A549 treated with CORT108297 at 1 μM for 4 hours (cell line): ENCODE measurements at places on chromosomes 7 and 10. TPM values are rescaled to one million over a fixed set of nuclear protein-coding genes. Genes with fewer than 3 reads are reported as not detected.

The EPO gene
- not detected in 5 replicates for total RNA-seq

The GBF1 gene
- 22.7 to 27.3 TPM (median 26.3 TPM) in 5 replicates for total RNA-seq

The ANKRD1 gene
- 6.5 to 14.5 TPM (median 9.4 TPM) in 5 replicates for total RNA-seq

The OR2A7 gene
- not detected in 5 replicates for total RNA-seq

The BTBD16 gene
- total RNA-seq: 0.35 to 0.82 TPM (median 0.64 TPM) in 5 replicates

The SCIN gene
- total RNA-seq: 0.32 to 0.50 TPM (median 0.42 TPM) in 5 replicates
